ENCODE measurements at places on chromosomes 3 and 15.

GRCh38 chr3:165505657-165506056, 309.5 kb upstream of the SLITRK3 start:
- DNase-seq, result no peak

- no peak for DNase-seq
Observed at GRCh38 chr15:31197497-31198414, 96.2 kb upstream of the TRPM1 start.

- no peak for DNase-seq
Observed at GRCh38 chr3:26962492-26963360, 340.2 kb downstream of the LRRC3B start.

DNA sequence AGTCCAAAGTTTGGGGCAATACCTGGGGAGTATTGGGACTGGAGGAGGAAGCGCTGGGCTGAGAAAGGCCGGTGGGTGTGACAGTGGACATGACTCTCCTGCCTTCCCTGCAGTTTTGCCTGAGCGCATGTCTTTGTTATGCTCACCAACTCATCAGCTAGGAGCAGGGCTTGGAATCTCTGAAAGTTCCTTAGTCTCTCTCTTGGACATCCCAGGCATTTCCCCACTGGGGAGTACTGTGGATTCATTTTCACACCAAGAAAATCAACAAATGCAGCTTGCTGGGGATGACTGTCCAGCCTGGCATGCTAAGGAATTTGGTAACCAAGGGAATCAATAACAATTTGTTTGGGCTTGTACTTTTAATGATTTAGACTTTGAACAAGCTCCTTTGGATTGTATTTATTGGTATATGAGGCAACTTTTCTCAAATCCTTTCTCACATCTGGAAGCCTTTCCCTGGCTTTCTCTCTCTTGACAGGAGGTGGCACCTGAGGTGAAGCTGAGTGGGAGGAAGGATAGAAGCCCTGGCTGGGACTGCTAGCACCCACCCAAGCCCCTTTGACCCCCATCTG, 48.5 kb upstream of the CHST2 start:
- DNase-seq, result no peak

GRCh38 chr3:11304175-11304574, 32.0 kb downstream of the ATG7 start:
- no peak for DNase-seq

DNA sequence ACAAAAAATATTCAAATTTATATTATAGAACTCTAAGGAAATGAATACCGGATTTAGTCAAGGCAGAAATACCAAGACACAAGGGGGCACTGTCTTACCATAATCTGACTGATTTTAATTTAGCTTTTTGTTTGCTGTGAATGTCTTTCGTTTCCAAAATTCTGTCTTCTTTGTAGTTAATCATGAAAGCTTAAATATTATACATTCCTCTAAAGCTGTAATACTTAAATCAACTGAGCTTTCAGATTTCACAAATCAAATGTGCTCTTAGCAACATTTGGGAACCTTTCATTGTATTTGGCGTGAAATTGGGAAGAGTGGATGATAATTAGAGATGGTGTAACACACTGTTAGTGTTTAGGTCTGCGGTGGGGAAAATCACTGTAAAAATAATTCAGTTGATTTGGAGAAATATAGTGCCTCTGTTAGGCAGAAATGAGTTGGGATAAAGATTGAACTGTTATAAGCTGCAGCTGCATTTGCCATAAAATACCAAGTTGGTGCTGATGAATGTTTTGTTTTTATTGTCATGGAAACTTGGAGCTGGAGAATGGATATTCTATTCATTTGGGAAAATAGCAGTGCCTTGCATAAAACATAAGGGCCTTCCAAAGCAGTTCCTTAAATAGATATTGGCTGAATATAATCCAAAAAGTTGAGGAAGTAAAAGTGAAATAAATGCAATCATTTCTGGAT, 228.2 kb downstream of the TCF12 start:
- DNase-seq, result no peak

- DNase-seq, result peak; percentile 25
Observed at GRCh38 chr15:63809452-63809851, 24.3 kb downstream of the HERC1 start.

GRCh38 chr3:177622520-177622919, 425.2 kb upstream of the TBL1XR1 start:
- no peak for DNase-seq

DNA sequence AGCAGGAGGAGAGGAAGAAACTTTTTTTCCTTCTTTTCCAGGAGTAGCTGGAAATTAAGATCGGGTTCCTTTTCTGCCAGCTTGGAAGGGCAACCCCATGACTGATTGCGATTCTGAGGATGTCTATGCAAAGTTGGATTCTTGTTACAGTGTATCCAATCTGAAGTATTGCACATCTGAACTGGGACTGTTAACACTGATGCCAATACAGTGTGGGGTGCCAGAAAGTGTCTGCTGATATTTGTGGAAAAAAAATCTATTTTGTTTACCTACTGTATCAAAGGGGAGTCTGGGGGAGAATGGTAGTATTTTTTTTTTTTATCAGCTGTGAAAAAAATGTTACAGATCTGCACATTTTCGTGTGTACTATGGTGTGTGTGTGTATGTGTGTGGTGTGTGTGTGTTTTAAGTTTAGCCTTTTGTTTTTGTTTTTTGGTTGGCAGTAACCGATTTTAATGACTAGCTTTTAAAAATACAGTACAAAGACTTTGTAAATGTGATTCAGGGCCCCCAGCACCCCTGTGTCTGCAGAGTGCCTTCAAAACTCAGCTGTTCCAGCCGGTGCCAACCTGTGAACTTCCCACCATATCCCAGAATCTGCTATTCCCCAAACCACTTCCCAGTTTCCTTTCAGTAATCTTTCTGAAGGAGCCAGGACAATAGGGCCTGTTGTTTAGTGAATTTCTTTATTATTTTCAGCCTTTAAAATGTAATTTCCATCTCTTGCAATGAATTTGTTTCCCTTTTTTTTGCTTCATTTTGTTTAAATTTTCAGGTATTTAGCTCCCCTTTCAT, 1.9 kb downstream of the RAP2B start:
- DNase-seq, result no peak

DNA sequence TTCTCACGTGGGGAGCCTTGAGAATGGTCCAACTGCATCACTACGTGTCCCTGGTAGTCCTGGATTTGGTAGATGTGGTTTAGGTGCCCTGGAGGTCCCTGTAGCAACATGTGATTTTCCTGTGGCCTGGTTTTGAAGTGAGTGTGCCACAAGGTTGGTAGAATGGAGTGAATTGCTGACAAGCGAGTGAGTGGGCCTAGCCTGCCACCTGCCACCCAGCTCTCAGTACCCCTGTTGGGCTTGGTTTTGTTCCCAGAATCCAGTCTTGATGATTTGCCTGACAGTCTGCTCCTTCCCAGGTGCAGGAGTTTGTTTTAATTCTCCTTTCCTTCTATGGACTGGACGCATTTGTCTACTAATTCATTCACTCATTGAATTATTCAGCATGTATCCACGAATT, 19.4 kb downstream of the RPLP1 start:
- no peak for DNase-seq

- no peak for DNase-seq
Observed at GRCh38 chr15:62348118-62348517, 183.0 kb upstream of the C2CD4B start.

All from HL-60 (cell line).